ENCODE measurements at places on chromosomes 11 and 22.

DNA sequence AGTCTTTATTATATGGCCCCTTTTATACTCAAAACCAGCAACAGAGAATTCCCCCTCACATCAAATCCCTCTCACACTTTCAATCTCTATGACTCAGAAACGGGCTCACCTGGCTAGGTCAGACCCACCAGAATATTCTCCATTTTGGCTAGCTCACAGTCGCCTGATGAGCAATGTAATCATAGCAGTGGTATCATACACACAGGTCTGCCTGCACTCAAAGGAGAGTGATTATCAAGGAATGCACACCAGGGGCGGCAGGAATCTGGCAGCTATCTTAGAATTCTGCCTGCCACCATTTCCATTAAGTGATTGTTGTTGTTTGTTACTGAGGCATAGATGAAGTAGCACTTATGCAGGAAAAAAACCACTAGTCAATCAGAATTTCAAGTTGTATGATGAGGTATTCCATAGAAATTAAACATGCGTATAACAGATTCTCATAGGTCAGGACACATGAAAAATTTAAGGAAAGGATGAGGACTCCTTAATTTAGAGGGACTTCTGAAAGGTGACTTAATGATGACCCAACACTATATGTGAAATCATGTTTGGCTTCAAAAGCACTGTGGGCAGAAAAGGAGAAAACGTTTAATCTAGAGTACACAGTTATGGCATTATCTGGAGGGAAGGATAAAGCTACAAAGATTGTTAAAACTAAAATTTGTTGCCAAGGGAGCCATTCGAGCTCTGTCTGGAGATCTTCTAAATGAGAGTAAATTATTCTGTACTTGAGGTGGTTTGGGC is 185.8 kb upstream of the DDI1 start:
- no peak for DNase-seq

- no peak for DNase-seq
These were observed 61.1 kb upstream of the CD44 start for GRCh38 chr11:35077709-35078469.

- DNase-seq = no peak
These were observed 1.1 kb downstream of the FAT3 start for GRCh38 chr11:92225568-92226330.

DNA sequence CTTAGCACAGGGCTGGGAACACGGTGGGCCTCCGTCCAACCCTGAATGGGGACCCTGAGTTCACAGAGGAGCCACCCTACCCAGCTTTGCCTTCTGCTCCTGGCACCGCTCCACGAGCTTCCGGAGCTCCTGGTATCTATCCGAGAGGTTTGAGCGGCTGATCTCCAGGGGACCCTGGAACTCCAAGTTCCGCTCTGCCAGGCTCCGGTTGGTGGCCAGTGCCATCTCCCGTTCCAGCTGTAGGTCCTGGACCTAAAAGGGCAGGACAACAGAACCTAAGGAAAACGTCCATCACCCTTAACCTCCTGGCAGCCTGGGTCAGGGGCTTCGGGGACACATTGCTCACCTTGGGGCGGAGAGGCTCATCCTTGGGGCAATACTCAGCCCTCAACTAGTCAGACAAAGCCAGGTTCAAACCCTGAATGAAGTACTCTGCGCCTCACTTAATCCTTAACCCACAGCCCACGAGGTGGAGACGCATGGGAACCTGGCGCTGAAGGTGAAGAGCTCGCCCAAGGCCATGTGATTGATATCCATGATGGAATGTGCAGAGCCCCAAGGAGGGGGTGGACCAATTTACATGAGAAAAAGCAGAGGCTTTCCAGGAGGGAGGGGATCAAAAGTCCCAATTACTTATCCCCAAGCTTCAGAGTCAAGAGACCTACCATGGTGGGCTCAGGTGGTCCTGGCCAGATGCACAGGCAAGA is 27.1 kb downstream of the VPS37C start:
- no peak for DNase-seq

- no peak for DNase-seq
These were observed 84.7 kb downstream of the ABTB2 start for GRCh38 chr11:34273099-34273498.

Measured in stimulated activated CD4-positive, alpha-beta T cell treated with anti-CD3 and anti-CD28 coated beads, Interleukin-4, amount 100 ng/mL, for 48 hours (primary cell).